8988T (cell line): ENCODE measurements at places on chromosomes 6 and 20.

DNA sequence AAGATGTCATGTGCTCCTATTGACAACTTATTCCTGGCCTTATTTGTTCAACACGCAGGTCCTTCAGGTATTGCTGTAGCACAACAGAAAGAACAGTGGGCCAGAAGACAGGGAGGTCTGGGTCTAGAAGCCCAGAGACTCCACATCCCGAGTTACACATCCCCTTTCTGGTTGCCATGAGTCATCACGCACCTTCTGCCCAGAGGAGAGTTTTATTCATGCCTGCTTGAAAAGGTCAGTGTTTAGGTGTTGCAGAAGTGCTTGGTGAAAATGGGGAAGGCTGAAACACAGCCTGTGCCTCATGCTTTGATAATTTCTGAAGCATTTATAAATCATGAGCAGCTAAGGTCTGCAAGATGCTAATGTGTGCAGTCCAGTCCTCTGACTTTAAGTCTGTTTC, 256.4 kb downstream of the GMPR start:
- DNase-seq: no peak

DNA sequence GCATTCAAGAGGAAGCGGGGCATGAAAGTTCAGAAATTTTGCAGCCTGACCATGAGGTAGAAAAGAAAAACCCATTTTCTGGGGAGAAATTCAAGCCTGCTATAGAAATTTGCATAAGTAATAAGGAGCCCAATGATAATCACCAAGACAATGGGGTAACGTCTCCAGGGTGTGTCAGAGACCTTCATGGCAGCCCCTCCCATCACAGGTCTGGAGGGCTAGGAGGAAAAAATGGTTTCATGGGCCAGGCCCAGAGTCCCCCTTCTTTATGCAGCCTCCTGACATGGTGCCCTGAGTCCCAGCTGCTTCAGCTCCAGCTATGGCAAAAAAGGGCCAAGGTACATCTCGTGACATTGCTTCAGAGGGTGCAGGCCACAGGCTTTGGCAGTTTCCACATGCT, 618.5 kb downstream of the EYS start:
- no peak for DNase-seq

DNA sequence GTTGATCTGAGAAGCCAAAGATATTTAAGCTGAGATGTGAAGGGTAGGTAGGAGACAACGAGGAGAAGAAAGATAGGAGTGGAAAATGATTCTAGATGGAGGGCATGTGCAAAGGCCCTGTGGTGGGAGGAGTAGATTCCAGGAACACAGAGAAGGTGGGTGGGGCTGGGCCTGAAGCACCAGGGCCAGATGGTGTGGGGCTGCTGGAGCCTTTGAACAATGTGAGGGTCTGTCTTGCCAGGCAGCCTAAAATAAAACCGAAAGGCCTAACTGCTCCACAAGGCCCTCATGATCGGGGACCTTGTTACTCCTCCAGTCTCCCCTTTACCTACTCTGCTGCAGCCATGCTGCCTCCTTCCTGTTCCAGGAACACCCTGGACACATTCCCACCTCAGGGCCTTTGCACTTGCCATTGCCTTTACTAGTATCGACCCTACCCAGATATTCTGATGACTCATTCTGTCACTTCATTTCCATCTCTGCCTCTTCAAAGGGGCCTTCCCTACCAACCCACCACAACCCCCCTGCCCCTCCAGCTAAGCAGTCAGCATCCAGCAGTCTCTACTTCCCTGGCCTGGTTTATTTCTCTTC, 20.0 kb downstream of the FAM110A start:
- DNase-seq: no peak

- DNase-seq: no peak
Observed at GRCh38 chr6:117624869-117625481, 22.7 kb upstream of the GOPC start.

GRCh38 chr6:158564243-158565121, 4.6 kb downstream of the TMEM181 start:
- DNase-seq: no peak

GRCh38 chr20:57705127-57705899, 4.5 kb downstream of the PMEPA1 start:
- DNase-seq: no peak

GRCh38 chr20:57947421-57948179, 237.8 kb upstream of the PMEPA1 start:
- no peak for DNase-seq

GRCh38 chr6:50030777-50031562, 9.2 kb upstream of the DEFB110 start:
- DNase-seq: no peak

DNA sequence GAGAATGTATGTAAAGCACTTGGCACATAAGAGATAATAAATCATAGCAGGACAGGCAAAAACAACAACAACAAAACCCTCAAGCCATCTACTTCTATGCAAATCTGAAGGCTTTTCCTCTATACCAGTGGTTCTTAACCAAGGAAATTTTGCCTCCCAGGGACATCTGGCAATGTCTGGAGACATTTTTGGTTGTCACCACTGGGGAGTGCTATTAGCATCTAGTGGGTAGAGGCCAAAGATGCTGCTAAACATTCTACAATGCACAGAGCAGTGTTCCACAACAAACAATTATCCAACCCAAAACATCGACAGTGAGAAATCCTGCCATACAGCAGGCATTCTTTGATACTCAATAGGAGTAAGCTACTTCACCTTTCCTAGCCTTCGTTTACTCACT, 28.2 kb downstream of the NDRG3 start:
- DNase-seq: no peak

DNA sequence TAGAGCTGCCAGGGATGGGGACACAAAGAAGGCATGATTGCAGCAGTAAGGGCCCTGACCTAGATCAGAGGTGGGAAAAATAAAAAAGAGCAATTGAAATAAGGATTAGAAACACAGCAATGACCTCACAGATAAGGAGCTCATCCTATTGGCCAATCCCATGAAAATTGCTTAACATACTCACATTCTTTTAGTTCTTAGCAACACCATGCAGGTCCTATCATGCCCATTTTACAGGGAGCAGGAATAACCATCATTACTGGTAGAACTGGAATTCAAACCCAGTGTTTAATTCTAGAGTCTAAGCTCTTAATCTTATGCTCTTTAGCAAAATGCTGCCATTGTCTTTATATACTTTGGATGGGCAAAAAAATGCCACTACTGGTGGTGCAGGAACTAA, 267.7 kb downstream of the RNF144B start:
- DNase-seq: no peak
